Tracheal epithelial cell (primary cell): ENCODE measurements at places on chromosomes 2 and 18. TPM values are rescaled to one million over a fixed set of nuclear protein-coding genes. Genes with fewer than 3 reads are reported as not detected.

Gene CFAP65
- total RNA-seq = under 0.01 TPM in 1 of 2 replicates, not detected in the other

Gene VSNL1
- 6.4 and 8.7 TPM in 2 replicates for total RNA-seq

Gene HJURP
- total RNA-seq = 0.85 and 2.2 TPM in 2 replicates

Gene C18orf54
- total RNA-seq = 1.2 and 1.7 TPM in 2 replicates

Gene DIPK1C
- not detected in 2 replicates for total RNA-seq

Gene EGR4
- total RNA-seq = not detected in 2 replicates
